Stimulated activated CD4-positive, alpha-beta T cell treated with anti-CD3 and anti-CD28 coated beads, TNF-alpha, amount 100 ng/mL, for 1 hour (primary cell): ENCODE measurements at places on chromosomes 2 and 18.

DNA sequence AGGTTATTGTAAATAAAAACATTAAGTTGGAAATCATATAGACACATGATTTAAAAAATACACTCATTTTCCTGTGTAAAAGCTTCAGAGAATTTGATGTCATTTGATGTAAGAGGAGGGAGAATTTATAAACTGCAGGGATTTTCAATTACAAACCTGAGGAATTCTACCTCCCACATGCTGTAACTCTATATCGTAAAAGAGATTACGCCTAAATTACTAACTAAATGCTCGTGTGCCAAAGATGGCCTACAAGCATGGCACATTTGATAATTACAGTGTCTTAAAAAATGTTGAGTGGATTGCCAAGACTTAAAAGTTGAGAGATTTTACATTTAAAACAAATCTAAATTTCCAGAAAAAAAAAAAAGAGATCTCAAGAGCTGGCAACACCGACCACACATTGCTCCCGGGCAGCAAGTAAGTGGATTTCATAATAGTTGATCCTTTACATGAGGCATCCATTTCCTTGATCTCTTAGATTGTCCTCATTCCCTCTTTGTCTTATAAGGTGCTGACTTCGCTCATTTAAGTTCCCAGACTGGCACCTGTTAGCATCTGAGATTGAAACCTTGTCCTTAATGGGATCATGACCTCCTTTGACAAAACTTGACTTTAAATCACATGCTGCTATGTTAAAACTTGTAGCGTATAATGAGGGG, 840.3 kb upstream of the ZEB2 start:
- DNase-seq = no peak

GRCh38 chr2:137957033-137957432, 7.2 kb upstream of the HNMT start:
- no peak for DNase-seq

- DNase-seq = no peak
Measured at GRCh38 chr2:152050341-152050740, 48.5 kb downstream of the CACNB4 start.

- DNase-seq = no peak
Measured at GRCh38 chr2:7992612-7993602, 688.9 kb upstream of the ID2 start.

DNA sequence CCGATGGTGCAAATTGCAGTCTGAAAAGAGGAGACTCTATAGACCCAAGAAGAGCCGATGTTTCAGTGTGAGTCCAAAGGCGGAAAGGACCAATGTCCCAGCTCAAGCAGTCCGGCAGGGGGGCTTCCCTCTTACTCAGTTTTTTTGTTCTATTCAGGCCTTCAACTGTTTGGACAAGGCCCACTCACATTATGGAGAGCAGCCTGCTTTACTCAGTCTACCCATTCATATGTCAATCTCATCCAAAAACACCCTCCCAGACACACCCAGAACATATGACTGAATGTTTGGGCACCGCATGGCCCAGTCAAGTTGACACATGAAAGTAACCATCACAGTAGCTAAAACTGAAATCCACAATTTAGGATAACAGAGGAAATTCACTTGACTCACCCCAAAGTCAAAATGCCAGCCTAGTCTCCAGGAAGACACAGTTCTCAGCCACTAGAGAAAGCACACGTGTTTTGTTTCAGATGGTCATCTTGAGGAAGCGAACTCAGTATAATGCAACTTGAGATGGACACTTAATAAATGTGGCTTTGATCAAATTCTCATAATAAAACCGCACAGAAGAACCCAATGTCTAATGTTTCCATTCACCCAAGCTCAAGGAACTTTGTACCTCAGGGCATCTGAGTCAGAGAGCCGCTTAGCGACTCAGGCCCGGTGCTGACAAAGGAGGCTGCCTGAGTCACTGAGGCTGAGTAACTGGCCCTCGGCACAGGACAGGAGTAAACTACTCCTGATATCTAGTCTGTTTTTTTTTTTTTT, 2.4 kb downstream of the FHL2 start:
- DNase-seq = no peak

GRCh38 chr18:60560071-60560470, 187.5 kb upstream of the MC4R start:
- DNase-seq = no peak

- DNase-seq = no peak
Measured at GRCh38 chr2:15547115-15547876, 13.8 kb downstream of the NBAS start.

DNA sequence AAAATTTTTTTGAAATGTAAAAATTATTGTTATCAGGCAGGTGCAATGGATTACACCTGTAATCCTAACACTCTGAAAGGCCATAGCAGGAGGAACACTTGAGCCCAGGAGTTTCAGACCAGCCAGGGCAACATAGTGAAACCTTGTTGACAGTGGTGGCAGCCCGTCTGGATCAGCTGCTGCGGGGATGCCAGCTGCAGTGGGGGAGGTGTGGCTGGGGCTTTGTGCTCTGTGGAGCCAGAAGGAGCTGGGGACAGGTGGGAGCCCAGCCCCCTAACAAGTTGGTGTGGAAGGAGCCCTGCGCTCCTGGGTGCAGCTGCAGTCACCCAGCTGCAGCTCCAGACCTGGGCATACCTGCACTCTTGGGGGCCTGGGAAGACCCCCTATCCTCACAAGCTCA, 182.4 kb upstream of the MC4R start:
- DNase-seq = no peak

GRCh38 chr2:28469947-28470535, 25.8 kb upstream of the PLB1 start:
- DNase-seq = no peak

GRCh38 chr18:14945286-14945685, 197.3 kb downstream of the ANKRD30B start:
- DNase-seq = no peak

DNA sequence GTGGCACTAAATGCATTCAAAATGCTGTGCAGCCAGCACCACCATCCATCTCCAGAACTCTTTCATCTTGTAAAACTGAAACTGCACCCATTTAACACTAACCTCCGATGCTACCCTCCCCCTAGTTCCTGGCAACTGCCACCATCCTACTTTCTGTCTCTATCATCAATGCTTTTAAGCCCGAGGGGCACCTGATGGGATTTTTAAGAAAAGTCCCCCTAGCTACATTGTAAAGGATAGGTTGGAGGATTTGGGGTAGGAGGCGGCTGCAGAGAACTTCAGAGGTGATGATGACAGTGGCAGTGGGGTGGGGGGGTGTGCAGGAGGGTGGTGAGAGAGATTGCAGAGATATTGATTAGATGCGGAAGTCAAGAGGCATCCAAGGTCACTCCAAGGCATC, 10.8 kb upstream of the YWHAQ start:
- DNase-seq = no peak

DNA sequence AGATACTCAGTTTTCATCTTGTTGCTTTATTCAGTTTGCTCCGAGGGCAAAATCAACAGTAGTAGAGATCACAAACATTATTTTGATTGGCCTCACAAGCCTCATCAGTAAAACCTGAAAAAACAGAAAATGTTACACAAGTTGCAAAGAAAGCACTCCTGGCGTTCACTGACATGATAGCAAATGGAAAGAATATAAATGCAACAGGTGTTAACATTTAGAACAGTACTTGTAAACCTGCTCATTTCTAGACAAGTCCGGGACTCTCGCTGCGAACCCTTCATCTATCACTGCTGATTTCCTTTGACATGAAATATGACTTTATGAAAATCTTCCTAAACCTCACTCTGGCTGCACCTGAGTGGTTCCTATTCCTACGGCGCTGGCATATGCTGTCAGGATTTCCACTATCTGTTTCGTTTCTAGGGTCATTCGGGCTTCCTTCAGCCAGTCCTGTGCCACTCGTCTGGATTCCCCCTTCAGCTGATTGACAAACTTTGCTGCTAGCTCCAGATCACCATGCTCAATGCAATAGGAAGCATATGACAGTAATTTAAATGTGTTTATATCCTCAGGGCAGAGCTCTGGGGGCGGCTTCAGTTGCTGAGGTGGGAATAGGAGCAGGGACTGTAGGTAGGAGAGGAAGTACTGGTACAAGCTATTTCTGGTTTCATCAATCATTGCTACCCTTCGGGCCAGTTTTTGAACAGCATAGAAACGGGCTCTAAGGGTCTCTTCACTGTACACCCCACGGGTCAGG, 38.1 kb downstream of the PTCD3 start:
- no peak for DNase-seq

GRCh38 chr18:76654577-76654976, 159.5 kb upstream of the ZNF516 start:
- DNase-seq = no peak

GRCh38 chr2:62471816-62472215, 34.2 kb downstream of the TMEM17 start:
- no peak for DNase-seq

GRCh38 chr2:215517391-215517790, 81.5 kb upstream of the FN1 start:
- DNase-seq = no peak

DNA sequence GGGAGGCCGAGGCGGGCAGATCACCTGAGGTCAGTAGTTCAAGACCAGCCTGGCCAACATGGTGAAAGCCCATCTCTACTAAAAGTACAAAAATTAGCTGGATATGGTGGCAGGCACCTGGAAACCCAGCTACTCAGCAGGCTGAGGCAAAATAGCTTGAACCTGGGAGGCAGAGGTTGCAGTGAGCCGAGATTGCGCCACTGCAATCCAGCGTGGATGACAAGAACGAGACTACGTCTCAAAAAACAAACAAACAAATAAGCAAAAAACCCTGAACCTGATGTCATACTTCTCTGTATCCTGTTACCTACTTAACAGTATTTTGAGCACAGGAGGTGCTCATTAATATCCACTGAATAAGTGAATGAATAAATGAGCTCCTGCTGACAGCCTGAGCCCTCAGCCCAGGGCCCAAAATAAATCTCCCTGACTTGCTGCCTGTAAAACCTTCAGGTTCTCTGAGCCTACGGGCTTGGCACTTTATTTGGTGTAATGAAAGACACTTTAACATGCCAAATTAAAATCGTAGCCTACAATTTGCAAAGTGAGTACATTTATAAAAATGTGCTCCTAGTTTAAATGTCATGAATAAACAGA, 215.1 kb downstream of the ZNF385B start:
- no peak for DNase-seq

DNA sequence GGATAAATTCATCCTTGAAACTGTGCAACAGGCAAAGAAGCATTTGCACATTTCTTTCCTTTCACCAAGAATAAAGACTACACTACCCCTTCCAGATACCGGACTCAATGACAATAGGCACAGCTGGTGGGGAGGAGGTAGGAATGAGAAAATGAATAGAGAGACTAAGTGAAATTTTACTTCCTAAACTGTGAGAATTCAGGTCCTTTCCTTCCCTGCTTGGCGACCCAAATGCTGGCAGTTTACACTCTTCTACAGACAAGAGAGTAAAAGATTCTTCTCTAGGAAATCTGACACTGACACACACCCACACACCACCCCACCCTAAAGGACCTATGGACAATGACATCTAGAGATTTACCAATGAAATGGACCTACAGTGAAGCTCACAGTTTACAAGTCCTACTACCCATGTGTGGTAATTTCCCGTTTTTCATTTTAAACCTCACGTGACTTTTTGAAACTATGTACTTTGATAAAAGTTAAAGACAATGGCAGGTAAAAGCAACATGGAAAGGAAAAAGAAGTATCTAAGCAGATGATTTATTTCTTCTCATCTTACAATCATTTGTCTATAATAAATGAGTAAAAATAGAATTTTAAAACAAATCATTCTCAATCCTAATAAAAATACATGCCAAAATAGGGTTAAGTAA, 27.9 kb downstream of the REV1 start:
- DNase-seq = no peak

DNA sequence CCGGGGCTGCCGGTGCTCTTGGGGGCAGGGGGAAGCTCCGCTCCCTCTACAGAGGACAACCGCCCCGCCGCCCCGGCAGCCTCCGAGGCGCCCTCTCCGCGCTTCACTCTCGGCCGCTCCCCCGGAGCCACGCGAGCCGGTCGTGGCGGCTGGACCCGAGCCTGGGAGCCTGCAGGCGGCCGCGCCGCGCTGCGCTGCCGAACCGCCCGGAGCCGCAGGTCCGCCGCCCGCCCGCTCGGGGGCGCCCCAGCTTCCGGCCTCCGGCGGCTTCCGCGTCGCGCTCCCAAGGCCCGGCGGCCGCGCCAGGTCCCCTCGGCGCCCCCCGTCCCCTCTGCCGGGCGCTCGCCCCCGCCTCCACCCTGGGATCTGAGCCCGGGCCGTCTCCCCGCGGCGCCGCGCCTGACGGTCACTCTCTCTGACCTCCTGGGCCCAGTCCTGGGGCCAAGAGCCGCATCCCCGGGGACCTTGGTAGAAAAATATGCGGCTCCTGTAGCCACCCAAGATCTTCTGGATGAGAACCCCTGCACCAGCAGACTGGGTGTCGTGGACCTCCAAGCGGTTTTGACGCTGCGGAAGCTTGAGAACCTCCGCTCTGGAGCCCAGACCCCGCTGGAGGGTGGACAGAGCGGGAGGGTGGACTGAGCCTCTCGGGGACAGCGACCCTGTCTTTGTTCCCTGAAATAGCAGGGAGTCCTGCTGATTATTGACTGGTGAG, 44.3 kb downstream of the SERTAD2 start:
- peak; percentile 19 for DNase-seq

GRCh38 chr2:154698721-154699574, 453 bp downstream of the KCNJ3 start:
- no peak for DNase-seq

DNA sequence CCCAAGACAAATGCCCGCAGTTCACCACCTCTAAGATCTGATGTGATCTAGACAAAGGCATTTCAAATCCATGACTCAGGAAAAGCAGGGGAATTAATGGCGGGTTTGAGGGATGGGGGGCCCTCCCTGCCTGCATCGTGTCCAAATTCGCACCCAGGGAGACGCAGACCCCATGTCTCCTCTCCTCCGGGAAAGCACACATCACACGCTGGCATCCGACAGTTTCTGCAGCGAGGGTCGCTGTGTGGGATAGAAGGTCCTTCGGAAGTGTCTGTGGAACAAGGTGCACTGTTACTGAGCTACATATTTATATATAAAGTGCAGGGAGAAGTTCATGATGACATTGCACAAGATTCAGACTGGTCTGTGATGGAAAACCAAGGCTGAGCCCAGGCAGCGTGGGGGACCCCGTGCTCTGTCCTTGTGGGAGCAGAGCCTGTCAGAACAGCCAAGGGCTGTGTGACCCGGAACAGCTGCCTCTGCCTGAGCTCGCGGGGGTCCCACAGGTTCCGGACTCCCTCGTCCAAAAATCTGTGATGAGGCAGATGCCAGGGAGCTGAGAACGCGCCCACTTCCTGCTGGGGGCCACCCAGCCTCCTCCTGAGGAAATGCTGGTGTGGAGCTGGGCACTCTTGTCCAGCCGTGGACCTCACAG, 82.3 kb upstream of the CTDP1 start:
- DNase-seq = no peak

GRCh38 chr2:191049728-191050639, 36.0 kb upstream of the STAT1 start:
- no peak for DNase-seq

GRCh38 chr2:9909106-9909505, 42.4 kb upstream of the GRHL1 start:
- no peak for DNase-seq
